Mucosa of gallbladder (tissue), 1 donor: ENCODE measurements at places on chromosomes 4 and X. TPM values are rescaled to one million over a fixed set of nuclear protein-coding genes. Genes with fewer than 3 reads are reported as not detected.

The ABRAXAS1 gene
- 15.5 TPM for total RNA-seq

The CFAP47 gene
- total RNA-seq, result 0.17 TPM

The FAM13A gene
- total RNA-seq, result 43.8 TPM

The IL2RG gene
- 8.9 TPM for total RNA-seq

The RTL3 gene
- not detected for total RNA-seq
